ENCODE measurements at places on chromosomes 2 and 18. TPM values are rescaled to one million over a fixed set of nuclear protein-coding genes. Genes with fewer than 3 reads are reported as not detected.

ABCB11 gene
- under 0.01 TPM for total RNA-seq

DNA sequence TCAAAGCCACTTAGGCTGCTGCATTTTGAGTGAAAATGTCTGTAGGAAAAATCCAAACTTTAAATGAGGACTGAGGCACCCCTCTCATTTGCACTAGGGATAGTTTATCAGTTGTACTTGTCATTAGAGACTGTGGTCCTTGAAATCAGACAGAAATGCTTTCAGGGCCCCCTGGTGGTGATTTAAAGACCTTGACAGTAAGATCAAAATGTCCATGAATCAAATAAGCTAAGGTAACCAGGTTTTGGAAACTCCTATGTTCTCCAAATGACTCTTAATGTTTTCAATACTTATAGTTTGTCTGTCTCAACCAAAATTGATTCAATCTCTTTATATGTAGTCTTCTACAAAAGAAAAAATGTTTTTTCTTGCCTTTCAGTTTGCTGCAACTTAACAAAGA is 28.8 kb upstream of the DDX18 start:
- DNase-seq, result no peak

DNA sequence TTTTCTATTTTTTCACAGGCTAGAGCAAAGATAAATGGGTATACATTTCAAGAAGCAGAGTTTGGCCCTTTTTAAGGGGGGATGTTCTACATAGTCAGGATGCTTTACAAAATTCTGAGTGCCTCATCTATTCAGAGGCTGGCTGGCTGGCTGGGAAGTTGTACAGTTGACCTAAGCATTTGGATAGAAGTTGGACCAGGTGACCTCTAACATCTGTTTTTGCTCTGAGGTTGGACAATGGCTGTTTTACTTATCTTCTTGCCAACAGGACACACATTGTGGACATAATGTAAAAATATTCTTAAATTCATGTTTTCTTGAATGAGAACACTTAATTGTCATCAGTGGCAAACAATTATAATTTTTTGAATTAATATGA is 205.4 kb downstream of the PTPRM start:
- DNase-seq, result no peak

- peak; percentile 96 for DNase-seq
Measured at GRCh38 chr2:71226965-71227560, at the start of gene PAIP2B. Gene PAIP2B, minus strand, starts transcription at chr2:71227103. Its CDS starts 24,514 bp downstream, at chr2:71202589.

GRCh38 chr2:155766342-155767115 is 566.0 kb downstream of the NR4A2 start:
- no peak for DNase-seq

- no peak for DNase-seq
Measured at GRCh38 chr2:198517976-198518375, 713.6 kb downstream of the PLCL1 start.

DNA sequence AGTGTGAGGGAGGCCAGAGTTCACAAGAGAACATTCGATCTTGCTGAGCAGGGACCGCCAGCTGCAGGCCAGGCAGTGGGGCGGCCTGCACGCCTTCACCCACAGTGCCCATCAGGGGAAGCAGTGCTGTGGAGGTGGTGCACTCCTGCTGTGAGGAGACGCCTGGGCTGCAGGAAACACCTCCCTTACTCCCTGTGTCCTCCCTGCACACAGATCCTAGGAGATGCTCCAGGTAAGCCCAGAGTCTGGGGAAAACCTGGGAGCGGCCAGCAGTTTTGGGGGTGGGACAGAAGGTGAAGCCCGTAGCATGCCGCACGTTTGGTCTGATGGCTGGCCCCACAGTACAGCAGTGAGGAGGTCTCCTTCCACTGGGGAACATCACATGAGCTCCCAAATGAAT is 180.8 kb upstream of the RAB6C start:
- no peak for DNase-seq

ZC3H15 gene
- total RNA-seq, result 71.9 TPM

GRCh38 chr2:126449677-126450076 is 206.3 kb upstream of the GYPC start:
- no peak for DNase-seq

DNA sequence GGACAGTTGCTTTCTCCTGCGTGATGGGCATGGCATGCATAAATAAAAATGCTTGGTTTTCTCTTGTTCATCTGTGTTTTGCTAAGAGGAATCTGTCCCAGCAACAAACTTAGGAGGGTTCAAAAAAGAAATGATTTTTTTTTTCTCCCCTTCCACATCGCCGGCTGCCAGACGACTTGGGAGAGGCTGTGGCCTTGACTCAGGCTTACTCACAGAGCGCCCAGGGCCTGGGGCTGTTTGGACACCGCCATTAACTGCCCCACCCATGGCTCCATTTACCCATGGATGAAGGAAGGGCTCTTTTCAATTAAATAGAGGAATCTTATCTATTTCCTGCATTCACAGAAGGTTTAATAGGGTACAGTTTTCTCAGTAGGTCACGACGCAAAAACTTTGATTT is 22.3 kb upstream of the SERPINB5 start:
- DNase-seq, result no peak

DNA sequence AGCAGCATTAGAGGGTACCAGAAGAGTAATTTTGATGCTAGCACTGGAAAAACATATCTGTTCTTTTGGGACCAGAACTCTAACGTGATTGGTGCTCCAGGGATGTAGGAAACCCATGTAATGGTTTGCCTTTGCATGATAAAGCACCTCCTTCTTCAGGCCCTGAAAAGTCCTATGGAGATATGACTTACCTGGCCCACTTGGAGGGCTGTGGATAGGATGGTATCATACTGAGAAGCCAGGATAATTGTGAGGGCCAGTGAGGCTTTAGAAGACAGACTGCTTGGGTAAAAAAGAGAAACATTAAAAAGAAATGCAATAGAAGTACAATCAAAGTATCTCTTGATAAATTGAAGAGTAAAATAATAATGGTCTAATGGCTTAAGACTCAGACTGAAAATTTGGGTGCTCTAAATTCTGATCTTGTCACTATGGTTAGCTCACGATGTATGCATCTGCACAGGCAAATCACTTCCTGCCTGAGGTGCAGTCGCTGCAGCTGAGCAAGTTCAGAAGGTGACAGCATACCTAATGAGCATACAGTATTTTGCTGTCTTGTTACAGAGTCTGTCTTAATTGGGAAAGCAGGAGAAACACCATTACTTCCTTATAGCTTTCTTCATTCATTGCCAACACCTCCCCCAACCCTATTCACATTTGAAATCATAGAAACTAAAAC is 371.5 kb downstream of the NUP35 start:
- no peak for DNase-seq

- DNase-seq, result no peak
Measured at GRCh38 chr2:199734011-199734410, 117.0 kb downstream of the FTCDNL1 start.

DNA sequence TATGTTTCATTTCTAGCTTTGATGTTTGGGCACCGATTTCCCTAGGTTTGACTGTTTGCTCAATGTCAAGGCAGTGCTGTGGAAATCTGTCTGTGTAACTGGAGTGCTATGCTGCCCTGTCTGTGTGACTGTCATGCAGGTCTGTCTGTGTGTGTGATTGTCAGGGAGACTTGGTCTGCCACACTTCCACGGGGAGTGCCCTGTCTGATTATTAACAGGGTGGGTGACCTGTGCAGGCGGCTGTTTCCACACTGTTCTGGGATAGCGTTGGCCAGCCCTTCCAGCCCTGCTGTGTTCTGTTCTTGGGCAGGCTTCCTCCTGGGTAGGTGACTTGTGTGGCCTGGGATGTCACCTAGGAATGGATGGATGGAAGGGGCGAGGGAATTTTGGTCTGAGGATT is 85.3 kb downstream of the FHOD3 start:
- no peak for DNase-seq

Data from osteoblast (primary cell).